Glomerular endothelial cell (primary cell): ENCODE measurements at places on chromosomes 2 and 18. TPM values are rescaled to one million over a fixed set of nuclear protein-coding genes. Genes with fewer than 3 reads are reported as not detected.

IL1F10 gene
- total RNA-seq, result not detected in 2 replicates

KIAA2012 gene
- not detected in 2 replicates for total RNA-seq

MC4R gene
- not detected in 2 replicates for total RNA-seq

TMEM150A gene
- total RNA-seq, result 25.2 and 36.3 TPM in 2 replicates

CARF gene
- 4.4 and 4.6 TPM in 2 replicates for total RNA-seq

RIT2 gene
- not detected in 2 replicates for total RNA-seq

TUBA3E gene
- total RNA-seq, result not detected in 2 replicates

SERPINB3 gene
- not detected in 2 replicates for total RNA-seq

LINC00305 gene
- 2.6 TPM in 1 of 2 replicates, not detected in the other for total RNA-seq

MTLN gene
- 39.0 and 66.7 TPM in 2 replicates for total RNA-seq

ANKRD53 gene
- total RNA-seq, result 0.34 and 0.53 TPM in 2 replicates

SLC5A7 gene
- total RNA-seq, result not detected in 2 replicates

IWS1 gene
- total RNA-seq, result 35.3 and 46.2 TPM in 2 replicates

REG3A gene
- total RNA-seq, result not detected in 2 replicates

GALNT14 gene
- total RNA-seq, result 10.4 and 17.0 TPM in 2 replicates

DNA sequence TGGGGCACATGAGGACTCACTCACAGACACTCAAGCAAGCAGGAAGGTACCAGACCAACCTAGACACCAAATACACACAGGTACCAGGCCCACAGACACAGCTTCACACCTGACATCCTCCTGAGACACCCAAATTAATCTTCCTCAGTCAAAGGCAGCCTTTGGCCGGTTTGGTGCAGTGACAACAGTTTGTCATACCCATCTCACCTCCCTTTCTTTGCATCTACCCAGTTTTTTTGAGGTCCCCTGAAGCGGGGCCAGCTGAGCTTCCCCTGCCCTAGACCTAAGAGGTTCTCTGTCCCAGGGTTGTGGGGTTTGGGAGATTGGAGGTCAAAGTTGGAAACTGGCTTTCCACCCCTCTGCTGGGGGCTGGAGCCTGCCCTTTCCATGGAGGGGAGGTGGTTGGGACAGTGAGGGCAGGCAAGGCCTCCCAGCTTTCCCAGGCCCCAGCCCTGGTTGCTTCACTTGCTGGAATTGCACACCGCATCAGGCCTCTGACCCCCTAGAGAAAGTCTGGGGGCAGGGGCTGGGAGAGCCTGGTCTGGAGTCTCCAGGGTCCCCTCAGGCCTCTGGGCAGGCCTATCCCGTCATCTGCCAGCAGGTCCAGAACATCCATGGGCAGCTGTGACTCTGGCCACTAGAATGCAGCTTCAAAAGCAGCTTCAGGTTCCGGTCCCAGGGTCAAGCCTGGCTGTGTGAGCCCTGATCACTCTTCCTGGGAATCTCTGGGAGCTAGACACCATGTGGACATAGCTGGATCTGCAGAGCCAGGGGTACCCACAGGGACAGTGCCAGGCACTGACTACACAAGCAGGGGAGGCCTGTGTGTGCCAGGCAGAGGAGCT is 12.5 kb upstream of the TEX261 start:
- DNase-seq, result no peak

DNA sequence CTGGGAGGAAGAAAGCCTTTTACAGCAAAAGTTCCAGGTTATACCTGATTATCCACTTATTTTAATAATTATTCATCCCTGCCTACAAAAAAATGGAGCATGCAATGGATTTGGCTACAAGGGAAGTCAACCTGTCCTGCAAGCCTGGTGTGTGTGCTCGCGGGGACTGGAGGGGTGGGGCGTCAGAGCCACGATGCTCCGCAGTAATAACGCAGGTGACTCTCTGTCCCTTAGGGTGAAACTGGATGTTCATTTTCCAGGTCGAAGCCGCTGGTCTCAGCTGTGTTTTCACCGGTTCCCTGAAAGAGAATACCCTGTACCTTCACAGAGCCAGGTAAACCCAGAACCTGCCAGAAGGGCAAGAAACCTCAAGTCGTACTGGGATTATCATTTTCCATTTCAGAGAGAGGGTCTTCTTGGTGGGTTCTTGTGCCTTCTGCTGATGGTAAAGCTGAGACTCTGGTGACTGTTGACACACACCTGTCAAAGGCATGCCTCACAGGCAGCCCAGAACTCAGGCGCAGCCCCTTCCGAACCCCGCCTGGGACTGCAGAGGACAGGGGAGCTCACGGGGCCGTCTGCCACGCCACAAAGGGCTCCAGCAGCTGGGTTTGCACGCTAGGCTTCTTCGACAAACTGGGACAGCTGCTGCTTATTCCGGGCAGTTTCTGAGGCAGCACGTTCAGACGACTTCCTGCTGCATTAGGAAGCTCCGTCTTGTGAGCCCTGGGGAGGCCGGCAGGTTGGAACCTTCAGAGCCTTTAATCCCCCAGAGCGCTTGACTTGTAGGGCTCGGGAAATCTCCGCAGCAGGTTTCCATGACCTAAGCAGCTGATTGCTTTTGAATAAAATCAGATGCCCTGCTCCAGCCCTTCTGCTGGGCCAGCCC is 58.6 kb downstream of the KCNG2 start:
- DNase-seq, result no peak

DNA sequence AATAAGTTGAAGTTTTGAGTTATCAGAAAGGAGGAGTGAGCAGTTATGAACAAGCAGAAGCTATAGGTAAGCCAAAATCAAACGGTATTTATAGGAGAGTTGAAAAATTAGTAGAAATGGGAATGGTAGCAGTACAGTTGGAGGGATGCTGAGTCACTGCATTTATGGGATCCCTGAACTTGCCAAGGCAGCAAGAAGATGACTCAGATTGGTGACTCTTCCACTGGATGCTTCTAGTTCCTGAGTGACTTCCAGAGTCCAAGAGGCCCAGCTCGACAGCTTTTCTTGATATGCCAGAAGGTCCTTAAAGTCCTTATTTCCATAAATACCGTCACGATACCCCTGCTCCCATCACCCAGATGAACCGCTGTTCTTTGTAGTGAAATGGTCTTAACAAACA is 31.1 kb upstream of the ACTR3 start:
- no peak for DNase-seq

- no peak for DNase-seq
Observed at GRCh38 chr18:49177812-49178211, 227.0 kb upstream of the SMAD7 start.

GRCh38 chr2:175445281-175445680 is 263.8 kb upstream of the ATP5MC3 start:
- no peak for DNase-seq

- DNase-seq, result no peak
Observed at GRCh38 chr2:145987793-145988192, 1467.9 kb upstream of the ZEB2 start.

- DNase-seq, result no peak
Observed at GRCh38 chr2:223635080-223635479, 32.9 kb upstream of the SCG2 start.

- no peak for DNase-seq
Observed at GRCh38 chr2:175030380-175031271, 25.4 kb upstream of the CHN1 start.

- no peak for DNase-seq
Observed at GRCh38 chr2:187477051-187477450, 29.0 kb upstream of the CALCRL start.

- no peak for DNase-seq
Observed at GRCh38 chr2:221588306-221588985, 16.3 kb upstream of the EPHA4 start.

DNA sequence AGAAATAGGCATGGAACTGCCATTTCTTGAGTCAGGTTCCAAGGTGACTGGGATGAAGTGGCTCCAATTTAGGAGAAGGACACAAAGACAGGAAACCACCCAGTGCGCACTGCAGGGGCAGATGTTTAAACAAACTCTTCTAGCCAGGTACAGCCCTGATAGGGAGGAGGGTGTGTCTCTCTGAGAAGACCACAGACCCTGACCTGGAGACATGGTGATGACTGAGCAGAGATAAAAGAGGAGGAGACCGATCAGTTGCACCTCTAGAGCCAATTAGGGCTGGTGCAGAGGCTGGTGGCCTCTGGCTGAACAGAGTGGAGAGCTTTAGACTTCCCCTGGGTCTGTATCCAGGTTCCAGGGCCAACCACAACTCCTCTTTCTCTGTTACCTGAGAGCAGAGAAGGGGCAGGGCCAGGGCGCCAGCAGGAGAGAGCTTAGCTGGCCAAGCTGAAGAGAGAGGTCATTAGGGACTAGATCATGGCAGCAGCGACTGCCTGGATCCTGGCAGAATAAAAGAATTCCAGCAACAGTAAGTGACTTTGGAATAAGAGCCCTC is 5.4 kb upstream of the SPOPL start:
- no peak for DNase-seq

GRCh38 chr2:113370478-113371091 is 66.9 kb upstream of the ZNG1B start:
- peak; percentile 45 for DNase-seq

- DNase-seq, result no peak
Observed at GRCh38 chr2:101330253-101330933, 21.9 kb upstream of the RNF149 start.

GRCh38 chr18:23226930-23227725 is 91.8 kb downstream of the CABLES1 start:
- DNase-seq, result peak; percentile 86

DNA sequence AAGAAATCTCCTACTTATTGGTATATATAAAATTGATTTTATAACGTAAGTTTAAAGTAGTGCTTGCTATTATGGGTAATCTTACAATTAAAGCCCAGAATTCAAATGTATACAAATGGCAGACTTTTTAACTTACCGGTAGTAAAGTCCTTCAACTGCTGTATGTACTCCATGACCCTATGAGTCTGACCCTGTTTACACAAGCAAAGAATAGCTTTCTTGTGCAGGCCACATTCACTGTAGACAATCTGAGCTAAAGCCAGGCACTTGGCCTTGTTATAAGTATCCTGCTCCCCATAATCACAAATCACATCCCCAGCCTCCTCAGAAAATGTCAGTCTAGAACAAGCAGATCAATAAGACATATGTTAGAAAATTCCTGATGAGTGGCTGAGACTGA is 51.7 kb downstream of the CLHC1 start:
- no peak for DNase-seq

- no peak for DNase-seq
Observed at GRCh38 chr2:69489793-69490192, 52.6 kb upstream of the NFU1 start.

DNA sequence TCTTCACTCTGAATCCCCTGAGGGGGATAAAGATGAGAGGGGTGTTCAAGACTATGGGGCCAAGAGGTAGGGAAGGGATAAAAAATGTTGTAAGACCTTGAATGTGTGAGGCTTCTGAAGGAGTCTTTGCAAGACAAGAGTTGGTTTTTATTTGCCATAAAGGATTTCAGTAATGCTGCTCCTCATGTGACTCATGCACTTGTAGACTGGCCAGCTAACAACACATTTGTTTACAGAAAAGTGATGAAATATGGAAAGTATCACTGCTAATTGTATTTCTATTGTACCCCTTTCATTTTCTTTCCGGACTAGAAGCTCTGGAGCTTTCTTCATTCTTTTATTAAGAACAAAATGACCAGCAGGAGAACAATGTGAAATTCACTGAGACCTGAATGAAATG is 782.1 kb downstream of the EPHA4 start:
- no peak for DNase-seq

- DNase-seq, result peak; percentile 20
Observed at GRCh38 chr2:178386986-178387597, 63.9 kb downstream of the PRKRA start.

GRCh38 chr2:109376796-109377495 is 236.8 kb downstream of the SEPTIN10 start:
- DNase-seq, result no peak

- no peak for DNase-seq
Observed at GRCh38 chr2:223729781-223730180, 107.6 kb downstream of the AP1S3 start.

DNA sequence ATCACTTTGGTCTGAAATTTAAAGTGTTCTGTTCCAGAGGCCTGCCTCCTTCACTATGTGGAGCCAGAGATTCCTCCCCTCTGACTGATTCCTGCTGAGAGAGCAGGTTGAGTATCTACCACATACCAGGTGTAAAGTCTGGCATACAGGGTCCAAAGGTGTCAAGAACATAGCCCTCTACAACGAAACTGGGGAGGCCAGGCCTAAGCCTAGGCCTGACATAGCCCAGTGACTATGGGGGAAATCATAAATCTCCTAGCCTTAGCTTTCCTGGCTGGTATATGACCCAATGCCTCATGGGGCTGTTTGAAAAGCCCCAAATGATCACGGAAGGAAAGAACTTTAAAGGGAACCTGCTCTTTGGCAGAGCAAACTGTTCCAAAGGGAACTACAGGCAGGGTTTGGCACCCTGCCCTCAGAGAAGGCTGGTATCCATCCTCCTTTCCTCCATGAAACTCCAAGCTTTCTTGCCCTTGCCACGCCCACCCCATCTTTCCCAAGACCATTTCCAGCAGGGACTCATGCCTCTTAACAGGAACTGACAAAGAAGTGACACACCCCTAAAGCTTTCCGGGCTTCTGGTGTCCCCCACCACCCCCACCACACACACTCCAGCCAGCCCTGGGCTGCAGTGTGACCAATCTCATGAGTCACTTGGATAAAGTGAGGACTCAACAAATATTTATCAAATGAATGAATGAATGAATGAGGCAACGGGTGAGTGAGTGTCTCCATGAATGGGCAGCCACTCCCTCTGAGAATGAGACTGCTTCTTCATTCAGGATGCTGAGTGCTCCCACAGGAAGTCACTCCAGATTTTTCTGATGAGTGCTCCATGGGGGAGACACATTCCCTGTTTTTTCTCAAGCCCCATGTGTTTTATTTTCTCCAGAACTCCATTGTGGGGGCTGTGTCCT is 114.5 kb upstream of the STPG4 start:
- peak; percentile 63 for DNase-seq

DNA sequence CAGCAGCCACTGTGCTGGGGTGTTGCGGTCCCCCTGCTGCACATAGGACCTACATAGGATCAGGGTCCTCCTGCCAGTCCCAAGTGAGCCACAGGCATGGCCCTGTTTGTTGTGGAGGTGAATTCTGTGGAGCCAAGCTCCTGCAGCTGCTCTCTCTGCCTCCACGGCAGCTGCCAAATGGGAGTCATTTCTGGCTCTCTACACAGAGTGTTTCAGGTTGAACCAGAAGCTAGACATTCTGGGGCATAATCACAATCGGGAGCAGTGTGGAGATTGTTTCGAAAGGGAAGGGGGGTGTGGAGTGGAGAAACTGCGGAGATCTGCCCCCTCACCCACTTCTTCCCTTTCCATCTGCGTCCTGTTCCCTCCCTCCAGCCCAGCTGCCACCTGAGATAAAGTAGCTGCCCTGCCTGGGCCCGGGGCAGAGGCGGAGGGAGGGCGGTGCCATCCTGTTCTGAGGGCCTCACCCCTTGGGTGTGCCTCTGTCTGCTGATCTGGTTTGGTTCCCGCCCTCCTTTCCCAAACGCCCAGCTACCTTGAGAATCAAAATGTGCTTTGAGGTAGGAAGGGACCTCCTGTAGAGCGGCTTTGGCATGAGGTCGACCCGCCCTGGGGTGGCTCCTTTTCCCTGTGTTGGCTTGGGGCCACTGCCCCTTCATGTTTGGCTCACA is 139.4 kb downstream of the WDSUB1 start:
- DNase-seq, result no peak

DNA sequence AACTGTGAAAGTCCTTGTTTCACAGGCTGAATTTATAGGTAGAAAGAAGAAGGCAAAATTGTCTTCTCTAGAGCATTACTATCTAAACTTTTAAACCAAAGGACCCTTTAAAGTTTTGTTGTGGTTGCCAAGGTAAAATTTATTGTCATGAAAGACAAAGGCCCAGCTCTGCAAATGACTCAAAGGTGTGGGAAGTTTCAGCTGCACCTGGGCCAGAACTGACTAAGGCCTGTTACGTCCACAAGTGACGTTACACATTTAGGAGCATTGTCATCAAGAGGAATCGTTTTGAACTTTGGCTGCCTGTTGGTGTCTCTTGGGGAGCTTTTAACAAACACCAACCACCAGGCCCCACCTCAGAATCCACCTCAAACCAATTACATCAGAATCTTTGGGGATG is 8.1 kb upstream of the DSC3 start:
- no peak for DNase-seq

- no peak for DNase-seq
Observed at GRCh38 chr18:55893948-55894347, 306.0 kb upstream of the TCF4 start.
